RPMI7951 (cell line): ENCODE measurements at places on chromosomes 6 and 20. TPM values are rescaled to one million over a fixed set of nuclear protein-coding genes. Genes with fewer than 3 reads are reported as not detected.

- no peak for DNase-seq
Measured at GRCh38 chr6:70998148-70998547, 41.3 kb upstream of the B3GAT2 start.

The JPH2 gene
- total RNA-seq: 16.0 and 24.2 TPM in 2 replicates

GRCh38 chr6:128409003-128409402 is 111.4 kb downstream of the PTPRK start:
- DNase-seq: no peak

GRCh38 chr6:167733740-167734661 is 92.7 kb upstream of the AFDN start:
- DNase-seq: peak; percentile 80

- no peak for DNase-seq
Measured at GRCh38 chr20:51831866-51832265, 29.5 kb upstream of the SALL4 start.

GRCh38 chr6:112717401-112717800 is 370.3 kb downstream of the RFPL4B start:
- DNase-seq: no peak

The GPR6 gene
- not detected in 2 replicates for total RNA-seq

The SIM1 gene
- total RNA-seq: not detected in 2 replicates

- DNase-seq: no peak
Measured at GRCh38 chr20:20740541-20740940, 28.1 kb upstream of the RALGAPA2 start.

DNA sequence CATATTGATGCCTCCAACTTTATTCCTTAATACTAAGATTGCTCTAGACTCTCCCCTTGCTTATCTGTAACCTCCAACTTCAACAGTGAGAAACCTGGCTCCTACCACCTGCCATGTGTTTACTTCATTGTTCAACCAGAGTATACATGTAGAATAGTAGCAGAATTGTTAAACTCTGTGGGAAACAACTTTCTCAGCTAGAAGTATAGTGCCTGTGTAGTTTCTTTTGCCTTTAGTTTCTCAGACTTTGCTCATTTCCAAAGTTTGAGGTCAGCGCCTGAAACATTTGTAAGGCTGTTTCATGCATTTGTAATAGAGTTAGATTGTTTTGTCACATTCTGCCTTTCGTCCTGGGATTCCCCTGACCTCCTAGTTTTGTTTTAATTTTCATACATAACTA is 34.9 kb upstream of the HECA start:
- DNase-seq: no peak

The TTK gene
- 122 and 146 TPM in 2 replicates for total RNA-seq

- no peak for DNase-seq
Measured at GRCh38 chr6:96509281-96509680, 12.3 kb upstream of the UFL1 start.

The TMEM74B gene
- not detected in 2 replicates for total RNA-seq

GRCh38 chr6:17179530-17180073 is 77.8 kb downstream of the STMND1 start:
- peak; percentile 38 for DNase-seq

GRCh38 chr6:88704980-88705379 is 258.4 kb downstream of the RNGTT start:
- DNase-seq: no peak

GRCh38 chr6:138512609-138513008 is 13.3 kb upstream of the NHSL1 start:
- no peak for DNase-seq

DNA sequence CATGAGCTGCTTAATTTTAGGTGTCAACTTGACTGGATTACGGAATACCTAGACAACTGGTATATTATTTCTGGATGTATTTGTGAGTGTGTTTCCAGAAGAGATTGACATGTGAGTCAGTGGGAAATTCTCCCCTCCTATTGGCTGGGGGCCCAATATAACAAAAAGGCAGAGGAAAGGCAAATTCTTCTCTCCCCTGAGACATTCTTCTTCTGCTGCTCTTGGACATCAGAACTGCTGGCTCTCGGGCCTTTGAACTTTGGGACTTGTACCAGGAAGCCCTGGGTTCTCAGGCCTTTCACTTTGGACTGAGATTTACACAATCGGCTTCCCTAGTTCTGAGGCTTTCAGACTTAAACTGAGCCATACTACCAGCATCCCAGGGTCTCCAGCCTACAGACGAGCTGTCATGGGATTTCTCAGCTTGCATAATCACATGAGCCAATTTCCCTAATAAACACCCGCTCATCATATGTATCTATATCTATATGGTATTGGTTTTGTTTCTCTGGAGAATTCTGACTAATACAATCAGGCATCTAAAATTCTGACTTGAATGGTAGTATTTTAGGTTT is 7.6 kb upstream of the BTN3A3 start:
- DNase-seq: no peak

The TRIM31 gene
- not detected in 2 replicates for total RNA-seq

DNA sequence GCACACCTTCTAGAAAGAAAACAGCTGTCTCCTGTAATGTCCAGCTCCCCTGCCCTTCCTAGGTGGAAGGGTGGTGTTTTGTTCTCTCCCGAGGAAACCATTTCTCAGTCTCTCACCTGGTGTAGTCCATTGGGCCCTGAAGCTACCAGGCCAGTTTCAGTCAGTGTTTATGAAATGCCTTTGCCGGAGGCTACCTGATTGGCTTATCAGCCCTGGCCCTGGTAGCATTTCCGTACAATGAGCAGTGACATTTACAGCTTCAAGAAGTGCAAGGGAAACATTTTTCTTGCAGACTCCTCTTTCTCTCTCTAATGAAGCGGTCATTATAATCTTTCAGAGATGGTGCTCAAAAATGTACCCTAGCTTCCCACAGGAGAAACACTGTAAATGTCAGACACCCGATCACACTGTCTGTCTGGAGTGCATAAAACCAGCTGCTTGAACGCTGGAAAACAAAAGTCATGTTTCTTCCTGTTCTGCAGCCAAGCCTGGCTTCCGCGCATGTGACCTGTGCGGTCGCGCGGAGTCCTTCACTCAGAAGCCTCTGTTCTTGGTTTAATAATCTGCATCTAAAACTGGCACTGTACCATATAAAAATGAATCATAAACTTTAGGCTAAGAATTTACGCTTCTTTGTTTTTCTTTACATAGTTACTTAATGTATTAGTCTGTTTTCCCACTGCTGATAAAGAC is 28.4 kb upstream of the SAYSD1 start:
- peak; percentile 4 for DNase-seq

DNA sequence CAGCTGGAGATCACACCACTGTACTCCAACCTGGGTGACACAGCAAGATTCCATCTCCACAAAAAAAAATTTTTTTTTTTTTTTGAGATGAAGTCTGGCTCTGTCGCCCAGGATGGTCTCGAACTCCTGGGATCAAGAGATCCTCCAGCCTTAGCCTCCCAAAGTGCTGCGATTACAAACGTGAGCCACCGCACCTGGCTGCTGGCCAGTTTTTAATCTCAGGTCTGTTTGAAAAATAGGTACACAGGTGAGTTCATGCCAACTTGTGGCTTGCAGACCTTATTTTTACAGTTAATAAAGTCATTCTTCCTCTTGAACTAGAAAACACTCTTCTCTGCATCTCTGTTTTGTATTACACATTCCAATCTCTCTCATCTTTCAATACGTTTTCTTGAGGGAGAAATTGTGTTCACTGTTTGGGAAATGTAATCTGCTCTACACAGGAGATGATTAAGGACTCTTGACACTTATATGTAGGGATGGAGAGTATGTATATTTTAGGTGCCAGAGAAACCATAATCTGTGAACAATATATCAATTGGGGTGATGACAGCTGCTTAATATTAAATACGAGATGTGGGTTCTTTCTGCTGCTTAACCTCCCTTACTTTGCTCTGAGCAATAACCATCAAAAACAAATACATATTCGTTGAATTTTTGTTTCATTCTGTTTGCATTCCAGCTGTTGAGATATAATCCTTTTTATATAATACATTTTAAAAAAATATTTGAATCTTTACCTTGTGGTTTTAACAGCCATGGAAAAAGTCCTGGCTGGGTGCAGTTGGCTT is 17.7 kb upstream of the RIPOR3 start:
- DNase-seq: no peak

DNA sequence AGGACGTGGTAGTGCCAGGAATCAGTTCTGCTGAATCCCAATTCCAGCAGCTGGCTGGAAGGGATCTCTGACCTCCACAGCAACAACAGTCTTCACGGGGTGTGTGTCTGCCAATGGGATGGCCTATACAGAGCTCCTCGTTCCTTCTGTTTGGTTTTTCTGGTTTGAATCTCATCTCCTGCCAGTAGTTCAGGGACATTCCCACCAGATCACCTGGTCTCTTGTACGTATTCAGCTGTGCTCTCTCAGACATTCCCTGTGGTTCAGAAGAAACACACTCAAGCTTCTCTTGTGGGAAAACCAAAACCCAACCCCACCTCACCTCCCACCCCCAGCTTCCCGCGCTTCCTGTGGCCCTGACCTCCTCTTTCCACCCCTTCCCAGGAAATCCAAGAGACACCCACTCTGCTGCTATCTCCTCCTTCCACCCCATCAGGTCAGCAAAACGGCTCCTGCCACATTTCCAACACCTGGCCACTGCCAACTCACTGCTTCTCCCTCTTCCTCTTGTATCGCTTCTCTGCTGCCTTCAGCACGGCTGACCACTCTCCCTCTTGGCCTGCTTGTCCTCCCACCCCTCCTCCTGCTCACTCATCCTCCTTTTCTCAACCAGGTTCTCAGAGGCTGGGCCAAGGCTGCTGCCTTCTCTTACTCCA is 63.3 kb upstream of the PTGIS start:
- DNase-seq: no peak

The PLG gene
- not detected in 2 replicates for total RNA-seq

DNA sequence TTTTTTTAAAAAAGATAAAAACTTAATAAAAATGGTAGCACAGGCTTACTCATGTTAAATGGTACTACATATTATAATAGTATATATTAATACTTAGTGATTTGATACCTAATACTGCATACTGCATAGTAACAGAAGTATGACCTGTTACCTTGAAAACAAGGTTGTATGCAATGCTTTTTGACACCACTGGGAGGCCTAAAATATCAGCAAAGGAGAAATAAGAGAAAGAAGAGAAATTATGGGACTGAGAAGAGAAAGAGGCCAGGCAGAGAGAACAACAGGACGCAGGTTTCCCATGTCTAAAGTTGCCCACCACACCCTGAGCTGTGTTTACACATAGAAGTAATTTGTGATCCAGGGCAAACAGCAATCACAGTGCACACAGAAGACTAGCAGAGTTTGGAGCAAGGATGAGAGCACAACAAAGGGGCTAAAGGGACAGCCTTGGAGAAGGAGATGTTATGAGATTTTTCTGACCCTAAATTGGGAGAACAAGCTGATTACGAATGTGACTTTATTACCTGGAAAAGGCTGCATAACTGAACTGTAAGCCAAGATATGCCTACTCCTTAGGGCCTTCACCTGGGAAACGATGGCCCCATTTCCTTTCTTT is 73.2 kb downstream of the ROS1 start:
- peak; percentile 34 for DNase-seq

The LY6G5C gene
- 2.9 and 3.2 TPM in 2 replicates for total RNA-seq

DNA sequence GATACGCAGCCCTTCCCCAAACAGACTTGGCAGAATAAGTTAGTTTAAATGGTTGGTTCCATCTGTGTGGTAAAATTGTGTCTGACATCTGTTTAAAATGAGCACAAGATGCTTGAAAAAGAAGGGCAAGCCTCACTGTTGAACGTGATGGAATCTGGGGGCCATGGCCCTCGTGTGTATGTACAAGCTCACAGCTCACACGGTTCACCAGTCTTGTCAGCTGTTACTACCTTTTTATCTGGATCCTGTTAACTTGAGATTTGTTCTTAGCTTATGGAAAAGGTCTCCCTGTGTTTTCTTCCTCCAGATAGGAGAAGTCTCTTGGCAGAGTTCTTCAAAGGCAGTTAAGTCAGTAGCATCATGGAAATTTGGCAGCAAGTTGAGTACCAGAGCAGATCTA is 270.6 kb downstream of the KHDC1L start:
- no peak for DNase-seq

The SLC17A3 gene
- total RNA-seq: not detected in 2 replicates

The MMS22L gene
- 32.4 and 34.0 TPM in 2 replicates for total RNA-seq

DNA sequence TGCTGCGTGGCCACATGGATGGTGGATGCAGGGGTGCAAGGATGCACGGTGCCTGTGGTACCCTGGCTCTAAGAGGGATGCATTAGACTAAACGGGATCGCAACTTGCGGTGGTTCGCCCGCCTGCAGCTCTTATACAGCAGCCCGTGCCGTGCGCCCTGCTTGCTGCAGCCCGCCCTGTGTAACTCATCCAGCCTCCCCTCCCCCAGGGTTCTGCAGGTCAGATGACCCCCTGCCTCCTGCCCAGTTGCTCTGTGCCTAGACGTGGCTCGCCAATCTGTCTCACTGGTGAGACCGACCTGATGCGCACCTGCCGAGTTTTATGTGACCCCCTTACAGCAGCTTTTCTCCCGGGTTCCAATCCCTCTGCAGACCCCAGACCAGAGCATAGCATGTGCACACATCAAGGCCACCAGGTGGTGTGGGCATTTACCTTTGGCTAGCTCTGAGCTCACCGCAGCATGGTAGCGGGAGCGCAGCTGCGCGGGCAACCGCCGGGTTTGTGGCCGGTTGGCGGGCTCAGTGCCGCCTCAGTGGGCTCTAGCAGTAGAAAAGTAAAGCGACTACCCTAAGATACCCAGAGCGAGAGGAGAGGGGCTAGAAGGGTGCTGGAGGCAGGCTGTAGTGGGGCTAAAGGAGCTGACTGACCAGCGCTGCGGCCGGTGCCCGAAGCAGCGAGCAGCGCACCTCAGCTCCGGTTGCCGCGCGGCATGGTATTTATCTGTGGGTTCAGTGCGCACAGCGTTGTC is 693 bp upstream of the GNAS-AS1 start:
- DNase-seq: no peak

The WFDC5 gene
- total RNA-seq: not detected in 2 replicates

- no peak for DNase-seq
Measured at GRCh38 chr20:40767615-40767924, 78.5 kb upstream of the MAFB start.

The BPI gene
- 0.24 and 0.29 TPM in 2 replicates for total RNA-seq

DNA sequence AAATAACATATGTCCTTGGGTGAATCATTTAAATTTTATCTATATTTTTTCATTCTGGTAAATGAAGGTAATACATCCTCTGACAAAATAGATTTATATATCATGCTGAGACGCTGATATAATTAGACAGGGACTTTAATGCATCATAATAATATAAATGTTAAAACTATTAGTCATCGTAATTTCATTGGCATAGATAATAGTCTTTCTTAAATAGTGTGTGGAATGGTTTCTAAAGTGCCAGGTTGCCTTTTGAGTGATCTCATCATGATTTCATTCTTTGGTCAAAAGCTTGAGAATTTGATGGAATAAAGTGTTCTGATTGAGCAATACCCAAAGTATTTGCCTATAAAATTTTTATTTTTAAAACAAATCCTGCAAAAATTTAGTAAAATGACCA is 43.2 kb upstream of the BMP5 start:
- no peak for DNase-seq
